ENCODE measurements at places on chromosomes 2 and 18. TPM values are rescaled to one million over a fixed set of nuclear protein-coding genes. Genes with fewer than 3 reads are reported as not detected.

The LOXHD1 gene
- total RNA-seq, result not detected

The GKN2 gene
- not detected for total RNA-seq

The EN1 gene
- total RNA-seq, result not detected

The CERS6 gene
- 48.3 TPM for total RNA-seq

The GALR1 gene
- not detected for total RNA-seq

The LONRF2 gene
- total RNA-seq, result 0.39 TPM

The TACR1 gene
- total RNA-seq, result not detected

The SERPINB5 gene
- total RNA-seq, result 24.2 TPM

The LIMS4 gene
- total RNA-seq, result 4.0 TPM

Measured in placental epithelial cell (primary cell).